ENCODE measurements at places on chromosomes 13 and 19.

GRCh38 chr13:106100171-106100919 is 435.1 kb downstream of the EFNB2 start:
- DNase-seq, result no peak

- DNase-seq, result peak; percentile 45
Measured at GRCh38 chr13:110589793-110590390, 25.5 kb upstream of the NAXD start.

- DNase-seq, result no peak
Measured at GRCh38 chr13:49314344-49314882, 66.7 kb downstream of the CDADC1 start.

DNA sequence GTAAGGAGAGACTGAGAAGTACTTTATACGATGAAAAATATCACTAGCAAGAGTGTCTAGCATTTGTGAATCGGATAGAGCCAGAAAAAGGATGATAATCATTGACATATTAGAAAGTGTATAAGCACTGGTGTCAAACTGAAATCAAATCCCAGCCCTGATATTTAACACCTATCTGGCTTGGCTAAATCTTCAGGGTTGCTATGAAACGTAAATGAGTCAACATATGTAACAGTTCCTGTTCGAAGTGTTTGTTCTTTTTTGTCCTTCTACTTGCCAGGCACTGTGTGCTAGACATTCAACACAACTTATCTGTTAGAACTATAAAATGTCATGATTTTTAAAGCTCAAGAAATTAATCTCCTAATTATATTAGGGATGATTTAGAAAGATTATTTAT is 40.8 kb downstream of the SERPINE3 start:
- DNase-seq, result no peak

DNA sequence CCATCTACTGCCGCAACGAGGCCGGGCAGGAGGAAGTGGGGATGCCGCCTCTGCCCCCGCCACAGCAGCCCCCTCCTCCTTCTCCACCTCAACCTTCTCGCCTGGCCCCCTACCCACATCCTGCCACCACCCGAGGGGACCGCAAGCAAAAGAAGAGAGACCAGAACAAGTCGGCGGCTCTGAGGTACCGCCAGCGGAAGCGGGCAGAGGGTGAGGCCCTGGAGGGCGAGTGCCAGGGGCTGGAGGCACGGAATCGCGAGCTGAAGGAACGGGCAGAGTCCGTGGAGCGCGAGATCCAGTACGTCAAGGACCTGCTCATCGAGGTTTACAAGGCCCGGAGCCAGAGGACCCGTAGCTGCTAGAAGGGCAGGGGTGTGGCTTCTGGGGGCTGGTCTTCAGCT is 3.4 kb upstream of the NUP62 start:
- DNase-seq, result no peak

- no peak for DNase-seq
Measured at GRCh38 chr13:49403996-49404702, 39.7 kb downstream of the CAB39L start.

- no peak for DNase-seq
Measured at GRCh38 chr13:49071341-49071937, 95.7 kb downstream of the FNDC3A start.

DNA sequence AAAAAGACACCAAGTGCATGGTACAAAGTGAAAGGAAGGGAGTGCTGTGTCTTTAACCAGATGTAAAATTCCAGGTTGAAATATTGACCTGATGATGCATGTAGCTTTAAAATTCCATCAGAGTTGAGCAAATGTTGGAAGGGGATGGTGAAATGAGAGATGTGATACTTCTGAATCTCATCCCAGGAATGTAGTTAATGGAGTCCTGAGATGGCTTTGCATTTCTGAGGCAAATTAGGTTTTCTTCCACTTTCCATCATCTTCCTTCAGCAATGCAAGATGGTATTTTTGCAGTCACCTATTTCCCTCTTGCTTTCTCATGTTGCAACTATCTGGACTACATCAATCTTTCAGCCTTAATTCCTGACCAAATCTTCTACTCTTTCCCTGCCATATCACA is 194.1 kb upstream of the MIR17HG start:
- no peak for DNase-seq

DNA sequence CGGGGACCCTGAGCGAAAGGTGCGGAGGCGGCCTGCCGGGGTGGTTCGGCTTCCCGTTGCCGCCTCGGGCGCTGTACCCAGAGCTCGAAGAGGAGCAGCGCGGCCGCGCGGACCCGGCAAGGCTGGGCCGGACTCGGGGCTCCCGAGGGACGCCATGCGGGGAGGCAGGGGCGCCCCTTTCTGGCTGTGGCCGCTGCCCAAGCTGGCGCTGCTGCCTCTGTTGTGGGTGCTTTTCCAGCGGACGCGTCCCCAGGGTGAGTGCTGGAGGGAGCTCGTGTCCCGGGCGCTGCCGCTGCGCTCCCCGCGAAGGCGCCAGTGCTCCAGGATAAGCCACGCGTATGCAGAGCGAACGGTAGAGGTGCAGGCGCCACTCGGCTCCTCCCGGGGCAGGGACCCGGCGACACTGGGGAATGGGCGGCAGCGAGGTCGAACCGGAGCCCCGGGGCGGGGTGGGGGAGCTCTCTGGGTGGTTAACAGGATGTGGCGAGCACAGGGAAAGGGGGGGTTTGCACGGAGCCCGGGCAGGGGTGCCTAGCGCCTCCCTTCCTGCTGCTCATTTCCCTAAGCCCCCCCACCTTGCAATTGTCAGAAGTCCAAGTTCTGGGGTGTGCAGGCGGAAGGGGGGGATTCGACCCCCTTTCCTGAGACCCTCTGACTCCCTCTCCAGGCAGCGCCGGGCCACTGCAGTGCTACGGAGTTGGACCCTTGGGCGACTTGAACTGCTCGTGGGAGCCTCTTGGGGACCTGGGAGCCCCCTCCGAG is at the start of gene IL27RA:
TSS of gene IL27RA (plus strand) at position 44 of the 762 bp plus-strand sequence. CDS start at position 155, 111 bp downstream.
- peak; percentile 46 for DNase-seq

- DNase-seq, result no peak
Measured at GRCh38 chr13:32300920-32301319, 14.2 kb downstream of the ZAR1L start.

DNA sequence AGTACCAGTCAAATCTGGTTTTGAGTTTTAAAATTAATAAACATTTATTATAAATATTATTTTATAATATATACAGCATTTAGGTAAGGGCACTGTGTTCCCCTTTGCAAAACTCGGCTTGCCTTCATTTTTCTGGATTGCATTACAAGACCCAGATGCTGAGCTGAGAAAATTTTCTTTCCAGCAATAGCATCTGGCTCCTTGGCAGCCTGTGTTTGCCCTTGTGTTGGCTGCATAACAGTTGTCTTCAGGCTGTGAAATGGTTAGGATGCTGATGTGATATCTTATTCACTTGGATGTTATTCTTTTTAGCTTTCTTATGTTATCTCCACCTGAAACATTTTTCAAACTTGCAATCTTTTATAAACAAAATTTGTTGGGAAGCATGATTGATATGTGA is 784.4 kb downstream of the DACH1 start:
- DNase-seq, result no peak

DNA sequence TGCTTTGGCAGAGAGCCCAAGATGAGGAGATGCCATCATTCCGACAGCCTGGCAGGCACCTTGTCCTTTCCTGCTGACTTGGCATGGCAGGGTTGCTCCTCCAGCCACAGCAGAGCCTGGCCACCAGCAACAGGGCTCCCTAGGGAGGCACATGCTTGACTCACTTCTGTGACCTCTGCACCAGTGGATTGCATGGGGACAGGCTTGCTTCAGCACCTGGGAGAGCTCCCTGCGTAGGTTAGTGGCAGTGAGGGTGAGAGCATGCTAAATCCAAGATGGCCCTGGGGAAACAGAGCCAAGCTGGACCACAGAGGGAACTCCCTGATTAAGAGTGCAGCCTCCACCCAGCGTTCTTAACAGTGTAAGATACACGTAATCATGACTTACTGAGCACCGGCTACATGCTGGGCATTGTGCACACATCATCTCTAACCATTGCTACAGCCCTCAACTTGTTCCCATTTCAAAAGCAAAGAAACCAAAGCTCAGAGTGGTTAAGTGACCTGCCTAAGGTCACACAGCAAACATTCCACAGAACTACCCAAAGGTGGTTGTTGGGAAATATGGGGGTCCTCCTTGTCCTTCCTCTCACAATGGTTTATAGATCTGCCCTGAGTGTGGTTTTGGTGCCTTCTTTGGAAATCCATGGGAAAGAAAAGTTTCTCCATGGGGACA is 116.6 kb upstream of the UQCRFS1 start:
- DNase-seq, result peak; percentile 15

- no peak for DNase-seq
Measured at GRCh38 chr19:7393939-7394730, 45.4 kb downstream of the ARHGEF18 start.

- DNase-seq, result peak; percentile 23
Measured at GRCh38 chr19:55486971-55487923, 989 bp upstream of the SSC5D start.

- no peak for DNase-seq
Measured at GRCh38 chr13:104483631-104484030, 1417.4 kb upstream of the SLC10A2 start.

DNA sequence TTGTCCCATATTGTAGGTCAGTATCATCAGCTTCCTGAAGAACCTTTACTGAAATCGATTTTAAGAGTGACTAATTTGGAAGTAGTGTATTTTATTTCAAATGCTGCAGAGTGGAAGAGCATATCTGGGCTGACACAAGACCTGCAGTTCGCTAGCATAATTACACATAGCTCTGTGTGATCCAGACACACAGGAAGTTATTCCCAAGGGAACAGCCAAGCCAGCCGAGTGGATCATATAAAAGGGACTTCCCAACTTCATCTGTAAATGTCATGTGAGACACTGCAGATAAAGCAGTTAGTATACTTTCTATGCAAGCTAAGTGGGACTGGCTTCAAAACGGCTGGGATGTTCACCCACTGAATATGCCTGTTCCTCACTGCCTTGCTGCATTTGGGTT is 760.4 kb downstream of the SLITRK1 start:
- no peak for DNase-seq

- DNase-seq, result no peak
Measured at GRCh38 chr13:27172495-27172842, 858 bp upstream of the USP12 start.

GRCh38 chr19:17058236-17058635 is 17.0 kb downstream of the HAUS8 start:
- DNase-seq, result no peak

DNA sequence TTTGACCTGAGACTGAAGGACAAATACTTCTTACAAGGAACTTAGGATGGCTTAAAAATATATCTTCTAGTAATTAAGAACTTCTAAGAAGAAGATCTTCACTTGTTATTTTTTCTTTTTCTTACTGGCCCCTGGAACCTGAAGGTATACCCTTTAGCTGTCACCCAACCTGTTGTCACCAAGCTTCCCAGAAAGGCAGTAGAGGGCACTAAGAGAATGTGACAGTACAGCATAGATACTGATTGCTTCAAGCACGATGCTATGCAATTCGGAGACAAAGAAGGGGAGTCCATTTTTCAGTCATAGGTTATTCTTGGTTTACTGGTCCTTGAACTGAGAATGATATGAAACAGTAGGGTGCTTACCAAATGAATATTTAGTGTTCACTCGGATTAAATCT is 208.3 kb upstream of the PCDH9 start:
- DNase-seq, result no peak

GRCh38 chr13:113632706-113633484 is 25.1 kb downstream of the ATP4B start:
- DNase-seq, result no peak

GRCh38 chr19:17358395-17358794 is 18.7 kb downstream of the PLVAP start:
- no peak for DNase-seq

DNA sequence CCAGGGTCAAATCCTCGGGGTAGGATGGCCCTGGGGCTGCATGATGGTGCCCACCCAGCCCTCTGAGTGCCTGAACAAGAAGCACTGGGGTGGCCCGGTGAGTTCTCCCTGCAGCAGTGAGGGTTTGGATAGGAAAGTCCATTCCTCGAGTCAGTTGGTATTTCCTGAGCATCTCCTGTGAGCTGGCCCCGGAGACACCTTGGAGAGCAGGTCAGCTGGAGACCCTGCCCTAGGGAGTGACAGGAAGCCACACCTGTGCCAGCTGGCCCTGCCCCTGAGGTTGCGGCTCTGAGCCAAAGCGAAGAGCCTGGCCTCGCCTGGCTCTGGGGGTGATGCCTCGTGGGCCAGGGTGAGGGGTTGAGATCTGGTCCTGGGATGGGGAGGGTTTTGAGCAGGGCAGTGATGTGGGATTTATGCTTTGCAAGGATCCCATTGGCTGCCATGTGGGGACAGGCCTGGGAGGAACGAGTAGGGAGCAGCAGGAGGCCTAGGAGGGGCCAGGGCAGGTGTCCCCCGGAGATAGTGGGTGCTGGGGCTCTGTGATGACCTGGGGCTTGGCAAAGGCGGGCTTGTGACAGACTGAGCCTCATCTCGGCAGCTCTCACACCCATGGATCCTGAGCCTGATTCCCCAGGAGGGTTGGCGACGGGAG is 16.0 kb downstream of the CRTC1 start:
- DNase-seq, result no peak

DNA sequence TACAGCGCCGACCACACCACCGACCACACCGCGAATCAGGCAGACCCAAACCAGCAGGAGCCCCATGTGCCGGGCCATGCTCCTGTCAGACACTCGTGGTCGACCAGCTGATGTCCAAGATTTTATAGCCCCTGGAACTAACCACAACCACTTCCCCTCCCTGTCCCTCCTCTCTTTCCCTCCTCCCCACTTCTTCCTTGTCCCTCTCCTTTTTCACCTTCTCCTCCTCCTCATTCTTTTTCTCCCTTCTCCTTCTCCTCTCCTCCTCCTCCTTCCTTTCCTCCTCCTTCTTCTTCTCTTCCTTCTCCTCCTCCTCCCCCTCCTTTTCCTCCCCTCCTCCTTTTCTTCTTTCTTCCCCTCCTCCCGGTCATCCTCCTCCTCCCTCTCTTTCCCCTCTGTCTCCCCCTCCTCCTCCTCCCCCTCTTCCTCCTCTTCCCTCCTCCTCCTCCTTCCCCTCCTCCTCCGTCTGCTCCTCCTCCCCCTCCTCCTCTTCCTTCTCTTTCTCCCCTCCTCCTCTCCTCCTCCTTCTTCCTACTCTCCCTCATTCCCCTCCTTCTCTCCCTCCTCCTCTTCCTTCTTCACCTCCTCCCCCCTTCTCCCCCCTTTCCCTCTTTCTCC is 670 bp downstream of the BSPH1 start:
- no peak for DNase-seq

DNA sequence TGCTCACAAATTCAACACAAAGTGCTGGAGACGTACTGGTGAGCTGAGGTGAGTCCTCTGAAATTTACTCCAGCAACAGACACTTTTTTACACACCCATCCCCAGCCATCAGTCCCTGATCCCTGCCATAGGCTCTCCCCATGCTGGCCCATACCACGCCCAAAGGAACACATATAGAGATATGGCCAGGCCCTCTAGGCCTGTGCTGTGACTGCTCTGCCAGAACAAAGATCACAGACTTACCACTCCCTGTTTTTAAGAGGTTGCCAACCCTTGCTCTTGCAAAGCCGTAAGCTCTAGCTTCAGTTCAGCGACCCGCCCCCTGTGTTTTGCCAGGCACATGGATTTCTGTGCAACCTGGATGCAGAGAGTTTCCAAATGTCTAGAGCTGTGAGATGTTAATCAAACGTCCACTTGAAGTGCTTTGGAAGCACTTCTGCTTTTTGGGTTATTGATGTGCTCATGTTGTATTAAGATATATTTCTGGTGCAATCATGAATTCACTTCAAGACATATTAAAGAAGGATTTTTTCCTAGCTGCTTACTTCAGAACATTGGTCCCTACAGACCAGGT is 59.7 kb downstream of the DLEU7 start:
- no peak for DNase-seq

GRCh38 chr19:45693106-45693788 is 781 bp downstream of the QPCTL start:
- peak; percentile 64 for DNase-seq

All from HepG2 (cell line).